ENCODE measurements at places on chromosomes 16 and 17.

- DNase-seq, result no peak
Observed at GRCh38 chr16:28562199-28562598, 8.5 kb downstream of the SGF29 start.

DNA sequence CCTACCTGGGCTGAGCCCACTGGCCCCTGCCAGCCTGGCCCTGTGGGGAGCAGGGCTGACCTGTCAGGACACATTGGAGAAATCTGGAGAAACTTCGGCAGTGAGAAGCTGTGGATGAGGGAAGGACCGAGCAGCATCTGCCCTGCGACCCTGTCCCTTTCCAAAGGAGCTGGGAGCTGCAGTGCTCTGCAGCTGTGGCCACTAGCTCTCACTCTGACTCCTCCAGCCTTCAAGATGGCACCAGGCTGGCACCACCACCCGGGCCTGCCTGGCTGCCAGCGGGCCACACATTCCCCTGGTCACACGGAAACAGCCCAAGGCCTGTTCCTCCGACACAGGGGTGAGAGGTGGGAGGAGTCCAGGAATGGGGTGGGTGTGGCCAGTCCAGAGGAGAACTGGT lies 30.1 kb downstream of the CD300LG start:
- no peak for DNase-seq

DNA sequence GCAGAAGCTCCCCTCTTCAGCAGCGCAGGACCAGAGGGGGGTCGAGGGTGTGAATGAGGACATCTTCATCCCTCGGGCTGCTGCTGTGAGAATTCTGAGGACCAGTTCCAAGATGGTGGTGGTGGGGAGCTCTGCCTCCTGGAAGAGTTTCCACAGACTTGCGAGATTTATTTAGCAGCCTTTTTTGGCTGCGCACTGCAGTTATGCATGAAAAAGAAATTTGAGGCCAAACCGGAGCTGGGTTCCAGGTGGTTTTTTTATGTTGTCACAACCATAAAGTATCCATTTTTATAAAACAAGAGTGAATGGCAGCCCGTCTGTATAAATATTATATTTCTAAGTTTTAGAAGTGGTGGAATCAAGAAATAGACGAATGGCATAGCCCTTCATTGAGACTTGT lies 76.9 kb upstream of the CLEC18A start:
- no peak for DNase-seq

GRCh38 chr16:220021-220420 lies 9.2 kb downstream of the LUC7L start:
- DNase-seq, result no peak

DNA sequence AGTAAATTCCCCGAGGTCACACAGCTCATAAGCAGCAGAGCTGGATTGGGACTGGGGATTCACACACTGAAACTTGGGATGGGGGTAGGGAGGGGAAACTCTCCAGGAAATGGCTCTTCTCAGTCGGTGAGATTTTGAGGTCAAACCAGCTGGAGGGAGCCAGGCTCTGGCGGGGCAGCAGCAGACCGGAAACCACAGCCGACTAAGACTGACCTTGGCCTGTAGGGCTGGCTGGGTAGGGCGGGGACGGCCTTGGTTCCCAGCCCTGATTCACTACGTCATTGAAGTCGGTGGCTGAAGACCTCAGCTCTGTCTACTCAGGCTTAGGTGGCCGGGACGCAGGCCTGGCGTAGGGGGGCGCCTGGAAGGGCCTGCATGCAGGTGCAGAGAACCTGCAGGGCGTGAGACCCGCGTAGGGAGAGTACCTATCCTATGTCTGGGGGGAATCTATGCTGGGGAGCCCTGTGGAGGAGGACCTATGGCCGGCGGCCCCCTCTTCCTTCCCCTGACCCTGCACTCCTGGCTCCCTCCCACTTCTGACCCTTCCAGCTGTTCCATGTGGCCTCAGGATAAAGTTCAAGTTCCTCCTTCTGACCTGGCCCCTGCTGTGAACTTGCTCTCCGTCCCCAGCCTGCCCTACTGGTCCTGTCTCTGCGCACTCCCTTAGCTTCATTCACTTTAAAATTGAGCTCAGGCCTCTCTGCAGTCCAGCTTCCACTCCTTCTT lies 11.9 kb upstream of the SLC4A1 start:
- peak; percentile 8 for DNase-seq

GRCh38 chr17:17781591-17782496 lies 54.9 kb downstream of the SREBF1 start:
- DNase-seq, result no peak

- DNase-seq, result no peak
Observed at GRCh38 chr17:31596382-31597323, 205.2 kb downstream of the RAB11FIP4 start.

GRCh38 chr16:57981636-57982035 lies 10.7 kb upstream of the CNGB1 start:
- DNase-seq, result no peak

DNA sequence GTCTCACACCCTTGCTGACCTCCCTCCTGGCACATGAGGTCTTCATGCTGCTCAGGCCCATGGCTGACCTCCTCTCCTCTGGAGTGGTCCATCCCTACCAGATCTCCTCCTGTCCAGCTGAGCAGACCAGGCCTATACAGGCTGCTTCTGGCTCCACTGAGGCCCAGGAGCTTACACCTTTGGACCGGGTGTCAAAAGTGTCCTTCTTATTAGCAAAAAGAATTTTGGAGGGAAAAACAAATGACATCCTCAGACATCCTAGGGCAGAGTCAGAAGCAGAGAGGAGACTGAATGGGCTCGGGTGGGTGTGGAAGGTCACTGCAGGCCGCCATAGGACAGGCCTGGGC lies 38.1 kb downstream of the WSB1 start:
- DNase-seq, result no peak

GRCh38 chr17:13537167-13537731 lies 64.5 kb downstream of the HS3ST3A1 start:
- no peak for DNase-seq

DNA sequence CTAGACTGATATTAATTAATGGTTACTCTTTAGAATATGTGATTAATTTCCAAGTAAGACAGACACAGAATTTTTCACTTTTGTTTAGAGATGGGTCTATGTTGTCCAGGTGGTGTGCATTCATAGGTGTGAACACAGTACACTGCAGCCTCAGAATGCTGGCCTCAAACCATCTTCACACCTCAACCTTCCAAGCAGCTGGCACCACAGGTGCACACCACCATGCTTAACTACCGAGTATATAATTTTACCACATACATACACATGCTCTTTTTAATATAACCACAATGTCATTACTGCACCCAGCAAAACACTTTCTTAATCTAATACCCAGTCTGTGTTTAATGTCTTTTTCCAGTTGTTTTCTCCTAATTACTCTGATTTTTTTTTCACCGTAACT lies 23.9 kb downstream of the N4BP1 start:
- DNase-seq, result no peak

DNA sequence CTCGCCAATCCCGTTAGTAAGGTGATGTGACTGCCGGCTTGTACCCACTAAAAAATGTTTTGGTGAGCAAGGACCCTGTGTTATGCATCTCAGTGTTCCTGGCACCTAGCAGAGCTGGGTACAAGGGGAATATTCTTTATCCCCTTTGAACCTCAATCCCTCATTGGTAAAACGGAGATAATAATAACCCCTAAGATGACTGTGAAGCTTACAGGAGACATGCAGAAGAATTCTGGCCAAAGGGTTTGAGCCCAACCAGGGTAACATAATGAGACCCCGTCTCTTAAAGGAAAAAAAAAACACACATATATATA lies 896 bp downstream of the GGA2 start:
- no peak for DNase-seq

GRCh38 chr16:81711657-81712319 lies 67.3 kb upstream of the PLCG2 start:
- DNase-seq, result no peak

- DNase-seq, result peak; percentile 62
Observed at GRCh38 chr17:2259769-2260536, 43.6 kb downstream of the SMG6 start.

DNA sequence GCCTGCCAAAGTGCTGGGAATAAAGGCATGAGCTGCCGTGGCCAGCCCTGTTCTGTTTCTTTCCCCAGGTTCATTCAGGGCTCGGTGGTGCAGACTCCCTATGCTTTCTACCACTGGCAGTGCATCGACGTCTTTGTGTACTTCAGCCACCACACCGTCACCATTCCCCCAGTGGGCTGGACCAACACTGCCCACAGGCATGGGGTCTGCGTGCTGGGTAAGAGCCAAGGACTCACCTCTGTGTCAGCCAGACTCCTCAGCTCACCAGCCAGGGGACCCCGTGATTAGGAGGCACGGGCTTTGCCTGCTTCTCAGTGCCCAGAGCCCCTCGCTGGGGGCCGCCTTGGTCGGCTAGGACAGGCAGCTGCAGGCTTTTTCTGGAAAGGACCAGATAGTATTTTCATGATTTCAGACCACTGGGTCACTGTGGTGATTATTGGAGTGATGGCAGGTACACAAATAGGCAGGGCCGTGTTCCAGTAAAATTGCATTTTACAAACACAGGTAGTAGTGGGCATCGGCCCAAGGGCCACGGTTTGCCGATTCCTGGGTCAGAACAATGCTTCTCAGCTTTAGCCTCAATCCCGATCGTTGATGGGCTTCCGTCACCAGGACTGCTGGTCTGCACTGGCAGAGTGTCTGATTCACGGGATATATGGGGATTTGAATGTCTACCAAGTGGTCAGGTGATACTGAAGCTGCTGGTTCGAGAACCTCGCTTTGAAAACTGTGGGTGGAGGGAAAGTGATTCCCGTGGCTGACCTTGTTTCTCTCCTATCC lies 5.0 kb downstream of the ENGASE start:
- no peak for DNase-seq

DNA sequence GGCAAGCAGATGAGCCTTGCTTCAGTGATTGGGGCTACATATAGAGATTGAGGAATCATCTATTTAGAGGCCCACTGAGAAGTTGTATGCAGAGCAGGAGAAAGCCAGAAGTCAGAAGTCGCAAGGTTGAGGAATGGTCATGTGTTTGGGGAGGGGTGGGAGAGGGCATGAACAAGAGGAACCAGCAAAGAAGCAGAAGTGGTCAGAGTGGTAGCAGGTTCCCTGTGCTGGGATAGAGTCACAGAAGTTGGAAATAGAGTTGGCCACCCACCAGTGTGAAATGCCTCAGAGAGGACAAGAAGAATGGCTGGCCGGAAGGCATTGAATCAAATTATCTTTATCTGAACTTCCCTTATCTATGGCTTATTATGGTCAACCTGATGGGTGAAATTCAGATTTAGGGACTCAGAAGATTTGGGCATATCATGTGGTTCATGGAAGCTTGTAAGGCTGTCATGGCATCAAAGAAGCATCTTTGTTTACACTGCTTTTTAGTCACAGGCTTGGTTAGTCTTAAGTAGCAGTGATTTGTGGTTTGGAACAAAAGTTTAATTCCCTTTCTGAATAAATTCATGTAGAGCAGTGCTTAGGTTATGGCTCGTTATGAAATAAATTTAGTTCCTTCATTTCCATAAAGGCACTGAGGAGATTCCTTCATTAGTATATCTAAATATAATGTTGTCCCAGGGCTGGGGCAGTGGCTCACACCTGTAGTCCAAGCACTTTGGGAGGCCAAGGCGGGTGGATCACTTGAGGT lies 19.7 kb downstream of the MAP3K3 start:
- DNase-seq, result no peak

DNA sequence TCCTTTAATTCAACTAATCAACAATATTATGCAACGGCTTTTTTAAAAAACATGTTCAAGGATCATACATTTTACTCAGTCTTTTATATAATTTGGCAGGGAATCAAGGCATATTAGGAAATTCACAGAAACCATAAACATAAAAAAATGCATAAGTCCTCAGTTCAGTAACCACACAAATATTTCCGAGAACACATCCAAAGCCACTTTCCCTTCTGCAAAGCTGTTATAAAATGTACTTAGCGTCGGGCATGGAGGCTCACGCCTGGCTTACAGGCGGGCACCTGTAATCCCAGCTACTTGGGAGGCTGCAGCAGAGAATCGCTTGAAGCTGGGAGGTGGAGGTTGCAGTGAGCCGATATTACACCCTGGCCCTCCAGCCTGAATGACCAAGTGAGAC lies 9.7 kb upstream of the ZC3H7A start:
- DNase-seq, result no peak

DNA sequence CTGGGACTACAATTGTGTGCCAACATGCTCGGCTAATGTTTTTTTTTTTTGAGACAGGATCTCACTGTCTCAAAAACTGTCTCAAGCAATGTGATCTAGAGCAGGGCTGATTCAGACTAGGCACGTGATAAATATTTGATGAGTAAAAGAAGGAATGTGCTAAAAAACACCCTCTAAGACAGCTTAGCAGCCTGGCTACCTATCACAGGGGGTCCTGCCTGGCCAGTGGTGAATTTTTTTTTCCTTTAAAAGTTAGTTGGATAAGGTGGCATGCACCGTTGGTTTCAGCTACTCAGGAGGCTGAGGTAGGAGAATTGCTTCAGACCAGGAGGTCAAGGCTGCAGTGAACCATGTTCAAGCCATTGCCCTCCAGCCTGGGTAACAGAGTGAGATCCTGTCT lies 14.8 kb upstream of the GPATCH8 start:
- DNase-seq, result no peak

- DNase-seq, result no peak
Observed at GRCh38 chr17:78126895-78127238, 1.7 kb downstream of the TMC6 start.

GRCh38 chr16:69443927-69444631 lies 19.7 kb downstream of the CYB5B start:
- no peak for DNase-seq

DNA sequence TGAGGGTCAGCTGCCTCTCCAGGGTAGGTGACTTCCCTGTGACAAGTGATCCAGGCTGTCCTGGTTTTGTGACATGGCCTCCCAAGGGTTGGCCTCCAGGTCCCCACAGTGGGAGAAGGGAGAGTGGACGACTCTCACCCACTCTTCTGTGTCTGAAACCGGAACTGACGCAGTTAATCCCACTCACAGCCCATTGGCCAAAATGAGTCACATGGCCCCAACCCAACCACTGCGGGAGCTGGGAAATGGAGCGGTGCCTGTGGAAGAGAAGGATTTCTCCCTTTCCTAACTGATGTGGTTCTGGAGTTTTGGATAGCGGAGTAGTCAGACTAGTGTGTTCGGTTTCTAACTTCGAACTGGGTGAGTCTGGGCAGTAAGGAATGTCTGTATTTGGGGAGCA lies 79.4 kb downstream of the ABCC6 start:
- DNase-seq, result no peak

GRCh38 chr16:3027983-3028715 lies 4.3 kb downstream of the THOC6 start:
- peak; percentile 90 for DNase-seq

DNA sequence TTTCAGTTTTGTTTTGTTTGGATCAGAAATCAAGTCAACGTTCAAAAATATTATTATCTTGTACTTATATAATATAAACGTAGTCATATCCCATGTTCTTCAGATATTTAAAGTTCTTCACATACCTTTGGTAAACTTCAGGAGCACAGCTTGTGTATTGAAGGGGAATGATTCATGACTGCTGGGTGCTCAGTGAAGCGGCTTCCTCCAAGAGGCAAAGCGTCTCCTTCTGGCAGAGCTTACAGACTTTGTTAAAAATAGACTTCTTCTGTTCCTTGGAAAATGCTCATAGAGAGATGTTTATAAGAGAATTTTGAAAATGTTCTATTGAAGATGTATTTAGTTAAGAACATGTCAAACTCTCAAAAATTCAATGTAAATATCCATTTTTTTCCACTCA lies 155.6 kb upstream of the CNTNAP4 start:
- DNase-seq, result no peak

Measured in stimulated activated CD8-positive, alpha-beta memory T cell treated with anti-CD3 and anti-CD28 coated beads, Interleukin-2, amount 100 ng/mL, for 48 hours (primary cell).